IMR-90 (cell line): ENCODE measurements at places on chromosomes 16 and 17.
A peak's percentile ranks its signal among the peaks of the same experiment; 100 is the strongest.

DNA sequence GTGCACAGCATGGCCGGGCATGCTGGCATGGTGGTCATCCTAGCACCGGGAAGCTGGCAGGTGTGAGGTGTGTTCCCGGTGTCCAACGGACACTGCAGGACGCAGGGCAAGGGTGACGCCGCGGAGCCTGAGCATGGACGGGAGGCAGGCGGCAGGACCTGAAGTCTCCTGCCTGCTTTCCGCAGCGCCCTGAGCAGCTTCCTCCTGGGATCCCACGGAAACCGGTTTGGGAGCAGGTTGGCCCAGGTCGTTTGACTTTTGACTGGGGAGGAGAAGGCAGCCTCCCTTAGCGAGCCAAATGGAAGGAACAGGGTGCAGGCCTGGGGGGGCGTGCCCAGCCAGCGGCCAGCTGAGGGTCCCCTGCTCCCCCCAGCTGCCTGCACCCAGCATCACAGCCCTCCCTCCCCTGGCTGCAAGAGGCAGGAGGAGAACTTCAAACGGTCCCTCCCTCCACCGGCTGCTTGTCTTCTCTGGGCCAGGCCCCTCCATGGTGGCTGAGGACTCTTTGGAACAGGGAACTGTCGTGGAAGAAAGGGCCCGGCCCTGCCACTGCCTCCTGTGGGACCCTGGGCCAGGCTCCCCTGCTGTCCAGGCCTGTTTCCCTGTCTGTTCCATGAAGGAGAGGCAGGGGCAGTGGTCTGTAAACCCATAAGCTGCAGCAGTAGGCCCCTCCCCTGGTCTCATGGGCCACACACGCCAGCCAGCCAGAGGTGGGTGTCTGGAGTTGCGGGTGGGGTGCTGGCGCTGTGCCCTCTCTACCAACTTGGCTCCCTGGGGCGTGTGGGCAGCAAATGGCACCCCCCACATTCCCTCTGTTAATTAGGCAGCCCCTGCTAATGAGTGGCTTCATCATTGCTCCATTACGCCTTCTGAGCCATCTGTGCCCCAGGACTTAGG, 7.8 kb upstream of the ADGRG1 start:
- DNase-seq, result no peak

GRCh38 chr17:9151091-9151490, 129.8 kb downstream of the NTN1 start:
- no peak for DNase-seq

DNA sequence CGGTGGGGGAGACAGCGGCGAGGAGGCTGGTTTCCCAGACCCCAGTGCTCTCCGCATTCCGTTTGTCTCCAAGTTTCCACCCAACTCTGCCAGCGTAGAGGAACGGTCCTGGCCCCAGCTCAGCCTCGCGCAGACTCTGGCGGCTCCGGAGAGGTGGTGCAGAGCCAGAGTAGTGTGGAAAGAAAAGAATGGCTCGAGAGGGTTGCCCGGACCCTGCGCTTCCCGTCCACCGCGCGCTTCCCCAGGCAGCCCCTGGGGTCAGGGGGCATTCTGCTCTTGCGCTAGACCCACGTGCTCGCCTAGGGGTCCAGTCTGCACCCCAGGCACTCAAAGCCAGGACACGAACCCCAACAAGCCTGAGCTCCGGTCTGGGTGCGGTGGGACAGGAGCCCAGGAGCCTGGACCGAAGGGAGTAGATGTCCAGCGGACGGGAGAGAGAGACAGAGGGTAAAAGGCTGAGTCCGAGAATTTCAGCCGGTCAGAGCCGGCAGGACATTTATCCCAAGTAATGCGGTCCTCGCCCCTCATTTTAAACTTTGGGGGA, 3.8 kb downstream of the PMP22 start:
- peak; percentile 60 for DNase-seq

GRCh38 chr17:10337976-10338375, 34.8 kb downstream of the MYH13 start:
- DNase-seq, result peak; percentile 83

DNA sequence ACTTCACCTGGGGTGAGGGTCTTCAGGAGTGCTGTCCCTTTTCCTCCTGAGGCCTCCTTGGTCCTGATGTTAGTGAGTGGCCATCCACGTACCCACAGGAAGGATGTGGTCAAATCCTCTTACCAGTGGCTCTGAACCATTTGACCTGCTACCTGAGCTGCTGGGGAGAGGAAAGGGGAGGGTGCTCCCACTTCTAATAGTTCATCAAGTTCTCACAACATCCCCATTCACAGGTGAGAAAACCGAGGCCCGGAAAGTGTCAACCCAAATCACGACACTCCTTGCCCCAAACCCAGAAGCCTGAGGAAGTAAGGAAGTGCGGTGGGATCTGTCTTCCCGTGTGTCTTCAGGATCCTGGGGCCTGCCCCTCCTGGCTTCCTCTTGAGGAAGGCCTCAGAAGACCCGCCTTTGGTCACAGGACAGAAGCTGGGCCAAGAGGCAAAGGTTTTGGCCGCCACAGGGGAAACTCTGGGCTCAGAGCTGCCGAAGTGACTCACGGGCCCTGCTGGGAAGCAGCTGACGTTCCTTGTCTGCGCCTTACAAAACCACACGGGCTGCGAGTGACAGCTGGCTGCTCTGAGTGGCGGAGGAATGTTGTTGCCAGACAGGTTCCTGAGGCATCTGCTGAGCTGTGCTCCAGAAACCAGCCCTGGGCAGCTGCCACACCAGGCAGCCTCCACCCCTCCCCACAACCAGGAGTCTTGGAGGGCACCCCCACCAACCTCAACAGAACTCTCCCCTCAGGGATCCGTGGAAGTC, 13.9 kb upstream of the KIFC3 start:
- peak; percentile 93 for DNase-seq

- DNase-seq, result peak; percentile 47
Observed at GRCh38 chr16:85717393-85718152, 28.8 kb upstream of the GINS2 start.

DNA sequence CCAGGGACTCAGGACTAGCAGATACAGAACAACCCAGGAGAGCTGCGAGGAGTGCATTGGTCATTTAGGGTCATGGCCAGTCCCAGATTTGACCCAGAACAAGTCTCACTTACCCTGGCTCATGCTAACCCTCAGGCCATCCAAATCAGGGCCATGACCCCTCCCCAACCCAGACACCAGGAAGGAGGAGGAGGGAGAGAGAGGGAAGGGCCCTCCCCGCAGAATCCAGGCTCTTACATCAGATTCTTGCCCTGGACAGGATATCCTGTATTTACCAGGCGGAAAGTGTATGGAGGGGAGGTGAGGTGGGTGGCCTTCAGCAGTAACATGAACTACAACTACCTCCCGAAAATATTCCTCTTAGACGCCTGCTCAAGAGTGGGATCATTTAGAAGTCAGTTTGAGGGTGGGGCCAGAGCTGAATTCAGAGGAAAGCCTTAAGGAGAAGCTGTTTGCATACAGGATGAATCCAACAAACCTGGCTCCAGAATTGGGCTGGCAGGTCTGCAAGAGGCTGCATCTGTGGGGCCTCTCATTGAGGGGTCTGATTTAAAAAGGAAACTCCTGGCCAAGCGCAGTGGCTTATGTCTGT, 2.1 kb downstream of the VAT1 start:
- no peak for DNase-seq

- no peak for DNase-seq
Observed at GRCh38 chr16:54928411-54929089, 2.1 kb upstream of the IRX5 start.

DNA sequence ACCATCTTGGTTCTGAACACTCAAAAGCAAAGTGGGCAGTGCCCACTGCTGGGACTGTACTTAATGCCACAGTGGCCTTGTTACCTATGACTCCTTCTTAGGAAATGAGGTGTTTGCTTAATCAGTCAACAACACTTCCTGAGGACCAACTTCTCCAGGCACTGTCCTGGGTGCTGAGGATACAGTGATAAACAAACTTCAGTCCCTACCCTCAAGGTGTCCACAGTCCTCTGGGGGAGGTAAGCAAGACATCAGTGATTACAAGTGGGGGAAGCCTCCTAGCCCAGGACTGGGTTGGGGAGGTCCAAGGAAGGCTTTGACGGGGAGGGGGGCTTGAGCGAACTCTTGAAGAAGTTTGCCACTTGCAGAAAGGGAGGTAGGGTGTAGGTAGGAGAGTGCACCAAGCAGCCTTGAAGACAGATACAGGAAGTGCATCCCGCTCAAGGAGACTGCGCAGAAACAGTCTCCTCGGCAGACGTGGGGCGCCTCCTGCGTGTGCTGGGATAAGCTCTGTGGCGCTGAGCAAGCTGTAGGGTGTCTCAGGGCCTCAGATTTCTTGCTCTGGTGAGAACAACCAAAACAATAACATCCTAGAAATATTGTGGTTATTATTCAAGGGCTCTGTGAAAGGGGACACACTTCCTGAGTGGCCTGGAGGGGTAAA, 2.6 kb upstream of the ABCC3 start:
- no peak for DNase-seq

GRCh38 chr17:39765175-39765574, 27.4 kb downstream of the GRB7 start:
- no peak for DNase-seq

DNA sequence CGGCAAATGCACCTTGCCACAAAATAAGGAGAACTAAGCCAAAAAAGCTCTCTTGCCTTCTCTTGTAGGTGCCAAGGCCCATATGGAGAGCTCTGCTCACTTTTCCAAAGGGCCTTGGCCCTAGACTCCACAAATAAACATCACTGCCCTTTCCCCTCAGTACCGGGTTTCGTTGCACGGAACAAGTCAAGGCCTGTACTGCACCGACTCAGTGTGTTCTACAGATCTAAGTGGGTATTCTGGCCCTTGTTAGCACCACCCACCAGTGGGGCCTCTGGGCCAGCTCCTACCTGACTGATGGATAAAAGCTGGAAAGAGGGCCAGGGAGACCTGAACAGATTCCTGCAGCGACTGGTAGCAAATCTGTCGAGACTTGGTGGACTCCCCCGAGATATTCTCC, 43.7 kb upstream of the GSG1L start:
- no peak for DNase-seq

DNA sequence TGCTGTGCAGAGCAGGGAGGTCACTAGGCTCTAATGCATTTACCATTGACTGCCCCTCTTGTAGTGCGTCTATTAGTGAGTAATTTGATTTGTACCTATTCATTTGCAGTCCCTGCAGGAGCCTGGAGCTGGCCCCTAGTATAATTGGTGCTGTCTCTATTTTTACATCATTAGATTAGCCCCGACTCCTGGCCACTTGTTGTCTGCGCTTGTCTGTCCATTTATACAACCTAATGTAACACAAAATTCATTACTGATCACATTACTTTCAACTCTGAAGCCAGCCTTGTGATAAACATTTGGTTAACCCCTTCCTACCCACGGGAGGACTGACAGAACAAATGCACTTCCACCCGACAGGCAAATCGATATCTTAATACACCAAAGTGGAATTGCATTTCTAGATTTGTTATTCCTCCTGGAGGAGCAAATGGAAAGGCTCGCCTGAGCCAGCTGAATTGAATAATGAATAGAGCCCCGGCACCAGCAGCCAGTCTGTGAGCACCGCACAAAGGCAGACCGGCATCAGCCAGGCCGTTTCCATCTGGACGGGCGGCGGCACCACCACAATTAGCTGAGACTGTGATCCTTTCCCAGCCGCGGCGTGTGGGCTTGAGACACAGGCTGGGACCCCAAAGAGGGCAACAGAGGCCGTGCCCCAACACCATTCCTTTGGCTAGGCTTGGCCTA, 18.7 kb upstream of the TBX2 start:
- DNase-seq, result no peak

- DNase-seq, result no peak
Observed at GRCh38 chr17:47210105-47210504, 957 bp downstream of the MYL4 start.

GRCh38 chr17:75895370-75896155, 1.2 kb downstream of the TRIM65 start:
- DNase-seq, result no peak

GRCh38 chr17:17900615-17901520, 64.1 kb upstream of the SREBF1 start:
- DNase-seq, result peak; percentile 94

GRCh38 chr17:81499601-81499970, 13.0 kb downstream of the ACTG1 start:
- no peak for DNase-seq

DNA sequence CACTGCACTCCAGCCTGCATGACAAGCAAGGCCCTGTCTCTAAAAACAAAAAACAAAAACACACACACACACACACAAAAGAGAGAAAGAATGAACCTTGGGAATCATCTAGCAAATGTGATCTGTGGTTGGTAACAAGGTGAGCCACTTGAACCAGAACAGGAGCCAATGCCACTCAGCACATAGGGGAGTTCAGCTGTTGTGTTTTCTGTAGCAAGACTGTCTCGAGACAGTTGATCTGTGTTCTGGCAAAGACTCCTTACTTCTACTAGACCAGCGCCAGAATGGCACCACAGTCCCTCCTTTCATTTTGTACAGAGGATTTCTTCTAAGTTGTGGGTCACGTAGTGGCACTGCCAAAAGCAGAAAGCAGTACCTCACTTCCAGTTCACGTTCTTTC, 20.7 kb downstream of the ATP2A1 start:
- DNase-seq, result no peak

GRCh38 chr17:48426019-48426665, 3.9 kb downstream of the SKAP1 start:
- no peak for DNase-seq

GRCh38 chr16:14667347-14668266, 26.5 kb downstream of the PLA2G10 start:
- DNase-seq, result no peak

GRCh38 chr17:56982312-56982711, 4.4 kb downstream of the SCPEP1 start:
- no peak for DNase-seq

DNA sequence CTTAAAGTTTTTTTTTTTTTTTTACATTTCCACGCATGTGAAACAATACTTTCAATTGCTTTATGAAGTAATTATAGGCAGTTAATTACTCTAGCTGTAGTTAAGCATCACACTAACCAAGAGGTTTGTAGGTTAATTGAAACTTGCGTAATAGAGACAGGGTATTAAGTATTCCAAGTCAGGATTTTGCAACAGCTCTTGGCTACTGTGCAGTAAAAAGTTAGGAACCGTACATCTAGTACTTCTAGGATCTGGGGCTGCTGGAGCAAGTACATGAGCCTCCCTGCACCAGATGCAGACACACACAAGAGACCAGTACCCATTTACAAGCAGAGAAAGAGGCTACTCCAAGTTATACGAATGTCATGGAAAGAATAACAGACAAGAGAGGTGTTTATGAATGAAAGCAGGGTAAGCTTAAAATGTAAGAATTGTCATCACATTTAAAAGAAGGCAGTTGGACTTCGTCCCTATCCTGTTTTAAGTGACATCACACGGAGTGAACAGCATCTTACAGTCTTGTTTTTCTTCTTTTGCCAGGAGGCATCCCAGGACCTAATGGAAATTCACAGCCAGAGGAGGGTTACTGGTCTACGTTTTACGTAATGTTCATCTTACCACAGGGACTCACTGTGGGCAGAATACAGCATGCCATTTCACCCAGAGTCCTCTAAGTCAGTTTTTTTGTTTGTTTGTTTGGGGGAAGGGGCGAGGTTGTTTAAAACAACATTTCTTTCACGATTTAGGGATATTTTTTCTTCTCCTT, 379.6 kb upstream of the PSMD7 start:
- DNase-seq, result no peak

- no peak for DNase-seq
Observed at GRCh38 chr16:85778873-85779272, 20.5 kb downstream of the EMC8 start.

- DNase-seq, result peak; percentile 17
Observed at GRCh38 chr17:63760771-63761539, 12.4 kb downstream of the CCDC47 start.

GRCh38 chr16:73951481-73951880, 345.1 kb upstream of the PSMD7 start:
- peak; percentile 17 for DNase-seq
